ENCODE measurements at places on chromosomes 4 and X.

GRCh38 chrX:18964901-18965300, 19.0 kb downstream of the PHKA2 start:
- DNase-seq, result no peak
- H3K27ac ChIP-seq, result no peak overlapping the region
- no peaks in the 10 kb centered on the region for H3K4me1 ChIP-seq
- H3K4me3 ChIP-seq, result no peak overlapping the region
- no peaks in the 10 kb centered on the region for H3K27me3 ChIP-seq

- no peaks in the 10 kb centered on the region for H3K4me1 ChIP-seq
- H3K27me3 ChIP-seq, result no peaks in the 10 kb centered on the region
- H3K27ac ChIP-seq, result no peak overlapping the region
- H3K36me3 ChIP-seq, result no peaks in the 10 kb centered on the region
- no peak overlapping the region for H3K4me3 ChIP-seq
These were observed 7.9 kb downstream of the FRMD7 start for GRCh38 chrX:132119821-132120515.

DNA sequence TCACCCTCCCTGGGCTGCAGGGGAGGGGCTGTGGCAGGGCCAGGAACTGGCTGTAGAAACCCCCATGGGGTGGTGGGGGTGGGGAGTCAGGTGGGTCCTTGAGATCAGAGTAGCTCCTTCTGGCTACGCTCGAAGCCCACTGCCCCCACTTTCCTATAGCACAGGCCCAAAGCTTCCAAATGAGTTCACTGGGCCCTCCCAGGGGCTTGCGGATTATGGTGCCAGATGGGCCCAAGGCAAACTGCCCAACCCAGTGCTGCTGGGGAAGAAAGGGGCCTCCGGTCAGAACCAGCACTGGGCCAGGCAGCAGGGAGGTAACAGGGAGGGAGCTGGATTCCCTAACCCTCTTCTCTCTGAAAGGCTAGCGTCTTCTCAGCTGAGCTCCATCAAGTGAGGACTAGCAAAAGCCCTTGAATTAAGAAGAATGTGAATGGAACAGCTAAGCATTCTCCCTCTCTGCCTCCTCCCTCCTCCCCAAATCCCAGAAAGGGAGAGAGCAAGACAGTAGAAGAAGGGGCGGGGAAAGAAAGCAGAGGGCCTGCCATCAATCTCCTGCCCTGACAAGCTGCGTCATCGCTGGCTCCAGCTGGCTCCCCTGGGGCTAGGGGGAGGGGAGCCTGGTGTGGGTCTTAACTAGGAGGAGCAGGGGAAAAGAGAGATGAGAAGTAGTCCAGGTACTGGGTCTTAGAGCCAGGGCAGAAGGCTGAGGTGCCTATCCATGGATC, 34.7 kb downstream of the FRMPD3 start:
- H3K4me1 ChIP-seq, result no peaks in the 10 kb centered on the region
- H3K36me3 ChIP-seq, result no peaks in the 10 kb centered on the region
- no peaks in the 10 kb centered on the region for H3K27me3 ChIP-seq
- no peak overlapping the region for H3K27ac ChIP-seq
- H3K4me3 ChIP-seq, result no peak overlapping the region

DNA sequence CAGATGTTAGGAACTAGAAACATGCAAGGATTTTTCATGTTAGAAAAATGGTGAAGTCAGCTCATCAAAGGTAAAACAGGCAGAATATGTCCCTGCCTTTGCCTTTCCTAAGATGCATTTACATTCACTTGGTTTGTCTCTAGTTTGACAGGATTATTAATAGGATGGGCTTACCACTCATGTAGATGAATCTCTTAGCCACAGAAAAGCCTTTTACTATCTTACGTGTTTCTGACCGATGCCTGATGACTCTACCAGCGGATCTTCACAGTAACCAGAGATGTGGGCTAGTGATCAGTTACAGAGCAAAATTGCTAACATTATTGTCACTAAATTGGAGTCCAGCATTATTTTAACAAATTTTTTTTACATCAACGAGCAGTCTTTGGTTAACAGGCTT, 187.6 kb downstream of the MAML3 start:
- no peak overlapping the region for H3K4me3 ChIP-seq
- H3K4me1 ChIP-seq, result peaks cover 52% of the 10 kb centered on the region
- H3K36me3 ChIP-seq, result no peaks in the 10 kb centered on the region
- H3K27ac ChIP-seq, result no peak overlapping the region
- H3K27me3 ChIP-seq, result no peaks in the 10 kb centered on the region

GRCh38 chr4:89658701-89659024, 178.3 kb downstream of the SNCA start:
- no peaks in the 10 kb centered on the region for H3K4me1 ChIP-seq
- H3K4me3 ChIP-seq, result no peak overlapping the region
- H3K27me3 ChIP-seq, result no peaks in the 10 kb centered on the region
- H3K36me3 ChIP-seq, result no peaks in the 10 kb centered on the region

- no peak for DNase-seq
- H3K4me3 ChIP-seq, result no peak overlapping the region
- H3K4me1 ChIP-seq, result no peaks in the 10 kb centered on the region
- H3K36me3 ChIP-seq, result no peaks in the 10 kb centered on the region
- H3K27ac ChIP-seq, result no peak overlapping the region
- no peaks in the 10 kb centered on the region for H3K27me3 ChIP-seq
These were observed 285.0 kb upstream of the DIPK2B start for GRCh38 chrX:45485719-45486118.

DNA sequence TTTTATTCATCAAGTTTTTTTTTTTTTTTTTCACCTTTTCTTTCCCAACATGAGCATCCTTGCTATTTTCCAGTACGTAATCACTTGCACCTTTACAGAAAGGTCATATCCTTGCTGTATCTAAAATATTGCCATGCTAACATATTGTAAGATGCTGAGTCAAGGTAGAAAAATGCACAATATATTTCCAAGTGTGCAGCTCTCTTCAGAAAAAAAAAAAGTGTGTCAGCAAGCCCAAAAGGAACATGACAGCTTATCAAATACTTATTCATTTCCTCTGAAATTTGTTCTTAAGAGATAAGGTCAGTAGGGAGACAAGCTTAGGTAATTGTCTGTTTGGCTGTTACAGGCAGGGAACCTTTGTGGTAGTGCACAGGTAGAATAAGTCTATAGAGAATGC, 27.0 kb downstream of the SH2D1A start:
- H3K27ac ChIP-seq, result no peak overlapping the region
- H3K36me3 ChIP-seq, result no peaks in the 10 kb centered on the region
- no peak for DNase-seq
- no peaks in the 10 kb centered on the region for H3K27me3 ChIP-seq
- H3K4me3 ChIP-seq, result no peak overlapping the region

DNA sequence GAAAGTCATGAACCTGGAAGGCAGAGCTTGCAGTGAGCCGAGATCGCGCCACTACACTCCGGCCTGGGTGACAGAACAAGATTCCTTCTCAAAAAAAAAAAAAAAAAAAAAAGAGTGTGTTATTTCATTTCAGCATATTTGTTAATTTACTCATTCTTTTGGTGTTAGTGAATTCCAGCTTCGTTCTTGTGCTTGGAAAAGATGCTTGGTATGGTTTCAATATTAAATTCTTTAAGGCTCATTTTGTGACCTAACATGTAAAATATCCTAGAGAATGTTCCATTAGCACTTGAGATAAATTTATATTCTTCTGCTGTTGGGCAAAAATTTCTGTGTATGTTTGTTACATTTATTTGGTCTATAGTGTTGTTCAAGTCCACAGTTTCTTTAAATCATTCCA, 66.8 kb downstream of the SPIN3 start:
- H3K27me3 ChIP-seq, result no peaks in the 10 kb centered on the region
- no peak for DNase-seq
- no peak overlapping the region for H3K4me3 ChIP-seq
- no peak overlapping the region for H3K27ac ChIP-seq

DNA sequence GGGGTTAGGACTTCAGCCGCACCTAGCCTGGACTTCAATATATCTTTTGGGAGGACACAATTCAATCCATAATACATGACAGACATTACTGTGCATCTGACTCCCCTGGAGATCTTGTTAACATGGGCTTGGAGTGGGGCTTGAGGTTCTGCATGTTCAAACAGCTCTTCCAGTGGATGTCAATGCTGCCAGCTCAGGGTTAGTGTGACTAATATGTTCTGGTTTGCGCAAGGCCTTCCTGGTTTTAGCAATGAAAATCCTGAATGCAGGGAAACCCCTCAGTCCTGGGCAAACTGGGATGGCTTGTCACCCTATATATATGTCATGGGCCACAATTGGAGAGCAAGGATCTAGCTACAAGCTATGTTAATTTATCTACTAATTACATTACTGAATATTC, 2.7 kb upstream of the TSPAN7 start:
- DNase-seq, result no peak
- no peak overlapping the region for H3K4me3 ChIP-seq
- no peak overlapping the region for H3K27ac ChIP-seq
- no peaks in the 10 kb centered on the region for H3K36me3 ChIP-seq

DNA sequence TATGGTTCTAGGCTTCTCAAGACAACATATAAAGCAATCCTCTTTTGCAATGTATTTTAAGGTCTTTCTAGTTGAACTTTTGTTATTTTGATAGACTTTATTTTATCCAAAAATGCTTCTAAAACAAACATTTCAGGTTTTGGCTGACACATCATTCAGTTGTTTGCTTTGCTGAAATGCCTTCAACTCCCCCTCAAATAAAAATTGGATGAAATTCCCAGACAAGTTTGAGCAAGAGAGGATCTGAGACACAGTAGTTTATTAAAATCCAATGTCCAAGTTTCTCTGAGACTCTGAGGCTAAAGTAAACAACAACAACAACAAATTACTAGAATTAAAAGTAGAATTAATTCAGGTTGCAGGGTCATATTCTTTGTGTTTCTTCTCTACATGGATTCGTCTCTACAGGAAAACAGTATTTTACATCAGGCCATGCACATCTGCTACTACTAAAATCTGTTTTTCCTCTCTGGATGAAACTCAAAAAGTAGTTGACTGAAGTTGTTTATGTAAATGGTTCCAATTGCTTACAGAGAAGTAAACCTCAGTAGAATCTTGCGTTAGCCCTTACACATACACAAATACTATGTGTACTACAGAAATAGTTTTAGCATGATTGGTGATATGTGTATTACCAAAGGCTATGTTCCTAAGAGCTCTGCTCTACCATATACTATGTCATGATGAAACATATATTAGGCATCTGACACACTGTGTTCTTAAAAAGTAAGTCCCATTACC, 64.9 kb downstream of the PRSS12 start:
- no peak overlapping the region for H3K27ac ChIP-seq
- no peaks in the 10 kb centered on the region for H3K36me3 ChIP-seq
- DNase-seq, result no peak
- H3K27me3 ChIP-seq, result no peaks in the 10 kb centered on the region
- no peak overlapping the region for H3K4me3 ChIP-seq
- H3K4me1 ChIP-seq, result peaks cover 3% of the 10 kb centered on the region

DNA sequence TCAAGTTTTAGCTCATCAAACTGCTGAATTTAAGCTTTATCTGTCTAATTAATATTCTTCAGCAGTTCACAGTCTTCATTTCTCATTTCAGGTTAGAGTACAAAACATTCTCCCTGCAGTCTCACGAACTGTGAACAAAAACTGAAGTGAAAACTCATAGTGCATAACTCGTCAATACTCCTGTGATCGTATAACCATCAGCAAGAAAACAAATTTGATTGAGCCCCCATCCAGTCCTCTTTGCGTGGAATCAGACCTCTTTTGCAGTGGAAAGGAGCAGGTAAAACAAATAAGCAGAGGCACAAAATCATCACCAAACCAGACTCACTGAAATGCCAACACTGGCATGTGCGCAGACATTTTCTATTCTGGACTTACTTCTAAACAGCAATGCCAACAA, 12.7 kb downstream of the ADAM29 start:
- no peak for DNase-seq
- H3K27me3 ChIP-seq, result no peaks in the 10 kb centered on the region
- no peak overlapping the region for H3K27ac ChIP-seq
- H3K36me3 ChIP-seq, result no peaks in the 10 kb centered on the region
- H3K4me1 ChIP-seq, result no peaks in the 10 kb centered on the region

DNA sequence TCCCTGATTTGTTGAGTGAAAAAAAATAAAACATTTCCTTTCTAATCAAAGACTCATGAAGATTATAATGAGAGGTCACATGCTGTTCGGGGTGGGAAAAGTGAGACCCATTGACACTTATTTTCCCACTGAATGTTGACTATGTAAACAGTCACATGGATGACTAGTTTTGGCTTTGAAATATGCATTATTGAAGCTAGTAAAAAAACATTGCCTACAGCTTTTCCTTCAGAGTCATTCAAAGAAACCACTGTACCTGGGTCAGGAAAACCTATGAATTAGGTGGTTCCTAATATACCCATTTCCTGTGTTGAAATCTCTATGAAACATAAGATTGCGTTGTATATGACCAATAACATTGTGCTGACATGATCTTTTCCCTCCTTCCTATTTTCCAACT, 251.2 kb downstream of the CFAP299 start:
- no peak overlapping the region for H3K27ac ChIP-seq
- no peak for DNase-seq
- H3K4me1 ChIP-seq, result no peaks in the 10 kb centered on the region
- H3K36me3 ChIP-seq, result no peaks in the 10 kb centered on the region

DNA sequence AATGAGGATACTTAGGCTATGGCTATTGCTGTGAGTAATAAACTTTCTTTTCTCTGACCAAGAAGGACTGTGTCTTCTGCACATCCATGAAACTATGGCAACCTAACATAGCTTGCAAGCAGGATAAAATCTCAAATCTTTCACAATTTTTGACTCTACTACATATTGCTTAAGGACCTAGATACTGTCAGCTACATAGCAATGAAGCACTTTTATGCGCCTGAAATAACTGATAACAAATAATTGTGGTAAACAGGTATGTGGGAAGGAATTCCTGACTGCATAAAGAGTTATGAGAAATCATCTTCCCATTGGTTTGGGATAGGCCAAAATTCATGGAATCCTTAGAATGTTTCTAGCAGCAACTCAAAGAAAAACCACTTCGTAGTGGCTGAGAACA, 41.2 kb upstream of the PDGFC start:
- no peak for DNase-seq
- H3K36me3 ChIP-seq, result no peaks in the 10 kb centered on the region
- H3K27ac ChIP-seq, result no peak overlapping the region
- no peak overlapping the region for H3K4me3 ChIP-seq
- peaks cover 6% of the 10 kb centered on the region for H3K4me1 ChIP-seq

DNA sequence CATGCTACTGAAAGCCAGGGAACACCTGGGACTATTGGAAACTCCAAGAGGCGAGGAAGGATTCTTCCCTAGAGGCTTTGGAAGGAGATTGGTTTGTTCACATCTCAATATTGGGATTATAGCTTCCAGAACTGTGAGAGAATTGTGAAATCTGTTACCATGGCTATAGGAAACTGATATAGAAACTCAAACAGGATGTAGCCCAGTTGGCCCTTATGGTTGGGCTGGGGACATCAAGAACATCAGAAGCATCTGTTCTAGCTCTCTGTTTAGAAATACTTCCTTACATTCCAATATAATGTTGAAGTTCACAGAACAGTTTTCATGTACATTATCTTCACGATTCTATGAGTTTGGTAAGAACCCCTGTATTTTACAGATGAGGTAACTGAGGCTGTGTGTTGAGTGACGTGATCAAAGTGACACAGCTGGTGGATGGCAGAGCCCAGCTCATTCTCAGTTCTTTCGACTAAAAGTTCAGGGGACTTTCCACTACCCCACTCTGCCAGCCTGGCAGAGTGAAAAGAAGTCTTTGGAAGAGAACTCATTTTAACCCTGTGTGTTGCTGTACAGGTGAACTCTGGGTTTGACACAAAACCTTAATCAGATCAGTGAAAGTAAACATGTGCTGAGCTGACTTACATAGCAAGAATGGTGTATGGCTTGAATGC, 183.0 kb downstream of the GBA3 start:
- H3K4me3 ChIP-seq, result no peak overlapping the region
- no peaks in the 10 kb centered on the region for H3K36me3 ChIP-seq
- DNase-seq, result no peak
- no peaks in the 10 kb centered on the region for H3K27me3 ChIP-seq
- no peak overlapping the region for H3K27ac ChIP-seq
- no peaks in the 10 kb centered on the region for H3K4me1 ChIP-seq

Data from body of pancreas (tissue), 4 donors.